Brain pericyte (primary cell): ENCODE measurements at places on chromosomes 16 and 17.

- DNase-seq, result no peak
Measured at GRCh38 chr16:85656351-85657266, 32.1 kb downstream of the GINS2 start.

DNA sequence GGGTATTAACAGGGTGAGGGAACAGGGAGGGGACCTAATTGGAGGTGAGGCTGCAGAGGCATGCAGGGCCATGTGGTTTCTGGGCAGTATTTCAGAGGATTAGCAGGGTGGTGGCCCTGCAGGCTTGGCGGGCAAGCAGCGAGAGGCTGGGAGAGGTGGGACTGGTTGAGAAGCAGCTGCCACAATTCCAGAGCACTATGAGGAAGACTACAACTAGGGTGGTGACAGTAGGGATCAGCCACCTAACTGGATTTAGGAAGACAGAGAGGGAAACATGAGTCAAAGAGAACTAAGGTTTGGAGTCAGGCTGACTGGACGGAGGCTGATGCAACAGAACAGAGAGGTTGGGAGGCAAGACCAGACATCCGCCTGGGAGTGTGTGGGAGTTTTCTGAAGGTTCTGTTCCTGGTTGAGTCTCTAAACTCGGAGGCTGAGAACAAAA is 12.3 kb downstream of the ALOXE3 start:
- no peak for DNase-seq

GRCh38 chr17:3750926-3751325 is 27.2 kb downstream of the HASPIN start:
- DNase-seq, result no peak

- DNase-seq, result no peak
Measured at GRCh38 chr16:24863582-24864437, 18.0 kb downstream of the SLC5A11 start.

- no peak for DNase-seq
Measured at GRCh38 chr17:74276541-74277009, 2.5 kb downstream of the DNAI2 start.

GRCh38 chr16:50305441-50306061 is 39.2 kb downstream of the ADCY7 start:
- DNase-seq, result no peak

DNA sequence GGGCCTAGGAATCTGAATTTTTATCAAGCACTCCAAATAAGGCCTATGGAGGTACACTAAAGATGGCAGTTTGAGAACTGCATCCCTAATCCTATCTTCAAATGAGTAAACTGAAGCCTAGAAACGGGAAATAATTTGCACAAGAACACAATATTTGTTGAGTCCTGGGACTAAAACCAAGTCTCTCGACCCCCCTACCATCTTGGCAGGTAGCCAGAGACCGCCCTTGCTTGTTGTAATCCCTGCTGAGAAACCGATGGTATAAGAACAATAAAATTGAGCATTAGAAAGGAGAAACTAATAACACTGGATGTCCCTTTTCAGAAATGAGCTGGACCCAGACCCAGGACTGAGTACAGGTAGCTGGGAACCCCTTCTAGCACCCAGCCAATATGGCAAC is 24.4 kb downstream of the ADAMTS18 start:
- no peak for DNase-seq

DNA sequence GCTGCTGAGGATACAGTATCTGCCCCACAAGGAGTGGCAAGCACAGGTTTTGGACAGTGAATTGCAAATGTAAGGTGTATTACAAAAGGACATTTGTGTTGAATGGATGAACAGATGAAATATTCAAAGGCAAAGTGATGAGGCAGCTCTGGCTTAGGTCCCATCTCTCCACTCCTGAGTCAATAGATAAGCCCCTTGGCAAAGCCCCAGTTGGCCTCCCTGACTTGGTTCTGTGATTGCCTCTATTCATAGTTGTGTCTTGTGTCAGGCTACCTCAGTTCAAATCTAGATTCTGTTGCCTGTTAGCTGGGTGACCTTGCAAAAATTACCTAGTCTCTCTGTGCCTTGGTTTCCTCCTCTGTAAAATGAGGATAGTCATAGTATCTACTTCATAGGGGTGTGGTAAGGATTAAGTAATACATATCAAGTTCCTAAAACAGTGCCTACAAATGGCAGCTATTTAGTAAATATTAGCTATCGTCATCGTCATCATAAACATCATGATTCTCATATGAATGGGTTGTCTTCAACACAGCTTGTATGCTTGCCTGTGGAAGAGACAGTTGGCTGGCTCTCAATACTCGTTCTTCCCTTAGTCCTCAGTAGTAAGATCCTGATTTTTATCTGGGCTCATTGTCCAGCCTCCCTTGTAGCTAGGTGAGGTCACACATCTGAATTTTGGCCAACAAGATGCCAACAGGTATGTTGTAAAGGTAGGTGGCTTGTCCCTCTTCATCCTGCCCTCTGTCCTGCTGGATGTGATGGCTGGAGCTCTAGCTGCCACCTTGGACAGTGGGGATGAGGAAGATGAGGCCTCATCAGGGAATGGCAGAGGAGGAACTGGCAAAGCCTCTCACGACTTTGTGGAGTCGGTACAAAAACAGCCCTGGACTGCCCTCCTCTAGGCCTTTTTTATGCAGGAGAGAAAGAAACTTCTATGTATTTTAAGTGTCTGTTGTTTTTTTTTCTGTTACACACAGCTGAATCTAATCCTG is 2.1 kb upstream of the MFAP4 start:
- DNase-seq, result no peak

- no peak for DNase-seq
Measured at GRCh38 chr16:83935858-83936255, 17.2 kb upstream of the OSGIN1 start.

GRCh38 chr17:80632046-80632581 is 87.5 kb downstream of the RPTOR start:
- DNase-seq, result no peak

GRCh38 chr17:57691939-57692338 is 53.2 kb downstream of the CCDC182 start:
- DNase-seq, result no peak

DNA sequence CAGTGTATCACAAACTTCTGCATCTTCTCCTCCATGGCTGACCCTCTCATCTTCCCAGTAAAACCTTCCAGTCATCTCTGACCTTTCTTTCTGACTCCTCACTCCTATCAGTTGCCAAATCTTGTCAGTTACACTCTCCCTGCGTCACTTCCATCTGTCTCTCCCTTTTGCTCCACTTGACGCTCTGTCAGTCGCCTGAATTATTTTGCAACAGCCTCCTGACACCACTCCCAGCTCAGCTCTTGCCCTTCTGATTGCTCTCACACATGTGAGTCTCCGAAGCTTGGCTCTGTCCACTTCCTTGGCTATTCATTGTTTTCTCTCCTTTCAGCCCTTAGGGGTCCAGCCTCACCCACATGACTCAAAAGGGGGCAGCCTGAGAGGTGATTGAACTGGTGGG is 27.7 kb downstream of the DHRS7C start:
- DNase-seq, result no peak

DNA sequence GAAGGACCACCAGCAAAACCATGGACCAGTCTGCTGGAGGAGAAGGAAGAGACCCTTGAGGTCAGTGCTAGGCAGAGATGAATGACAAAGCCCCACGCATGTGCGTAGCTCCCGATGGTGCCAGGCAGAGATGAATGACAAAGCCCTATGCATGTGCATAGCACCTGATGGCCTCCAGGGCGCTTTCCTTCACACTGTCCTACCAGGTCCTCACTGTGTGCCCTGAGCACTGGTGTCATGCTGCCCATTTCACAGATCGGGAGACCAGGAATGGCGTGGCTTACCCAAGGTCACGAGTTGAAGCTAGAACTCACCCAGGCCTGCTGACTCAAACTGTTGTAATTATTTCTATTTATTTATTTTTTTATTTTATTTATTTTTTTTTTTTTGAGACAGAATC is 149.6 kb downstream of the KATNIP start:
- DNase-seq, result no peak

GRCh38 chr17:48510761-48511604 is 19.8 kb downstream of the HOXB1 start:
- no peak for DNase-seq

- peak; percentile 1 for DNase-seq
Measured at GRCh38 chr16:64234200-64234599, 887.7 kb downstream of the CDH11 start.

- DNase-seq, result no peak
Measured at GRCh38 chr17:55845385-55845784, 94.5 kb downstream of the PCTP start.

- no peak for DNase-seq
Measured at GRCh38 chr17:9645851-9646545, 681 bp downstream of the USP43 start.

DNA sequence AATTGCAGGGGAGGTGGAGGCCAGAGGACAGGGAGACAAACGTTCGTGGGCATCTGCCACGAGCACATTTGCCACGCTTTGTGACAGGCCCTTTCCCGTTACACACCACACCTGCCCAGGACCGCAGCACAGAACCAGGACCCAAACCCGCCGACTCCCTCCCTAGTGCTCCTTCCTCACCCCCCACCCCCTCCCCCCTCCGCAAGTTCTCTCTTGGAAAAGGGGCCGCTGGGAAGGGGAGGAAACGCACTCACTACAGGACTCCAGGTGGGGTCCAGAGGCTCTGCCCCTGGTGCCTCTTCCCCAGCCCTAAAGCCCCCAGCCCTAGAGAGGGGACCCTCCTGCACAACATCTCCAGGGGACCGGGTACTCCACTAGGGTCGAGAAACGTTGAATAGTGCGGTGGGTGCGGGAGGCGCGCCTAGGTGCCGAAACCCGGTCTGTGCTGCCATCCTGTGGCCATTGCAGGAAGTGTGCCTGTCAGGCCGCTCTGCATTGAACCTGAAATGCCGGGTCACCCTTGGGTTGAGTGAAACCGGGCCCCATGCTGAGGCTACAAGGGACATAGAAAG is 21.9 kb upstream of the EIF1 start:
- DNase-seq, result no peak

DNA sequence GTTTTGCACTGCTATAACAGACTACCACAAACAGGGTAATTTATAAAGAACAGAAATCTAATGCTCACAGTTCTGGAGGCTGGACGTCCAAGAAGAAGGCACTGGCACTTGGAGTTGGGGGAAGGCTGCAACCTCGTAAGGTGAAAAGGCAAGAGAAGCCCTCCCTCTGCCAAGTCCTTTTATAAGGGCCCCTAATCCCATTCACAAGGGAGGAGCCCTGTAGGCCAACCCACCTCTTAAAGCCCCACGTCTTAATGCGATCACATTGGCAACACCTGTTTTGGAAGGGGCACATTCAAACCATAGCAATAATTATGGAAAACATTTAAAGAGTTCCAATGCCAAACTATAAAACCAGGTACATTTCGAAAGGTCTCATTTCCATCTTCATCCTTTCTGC is 5.2 kb downstream of the PKD1L3 start:
- no peak for DNase-seq

DNA sequence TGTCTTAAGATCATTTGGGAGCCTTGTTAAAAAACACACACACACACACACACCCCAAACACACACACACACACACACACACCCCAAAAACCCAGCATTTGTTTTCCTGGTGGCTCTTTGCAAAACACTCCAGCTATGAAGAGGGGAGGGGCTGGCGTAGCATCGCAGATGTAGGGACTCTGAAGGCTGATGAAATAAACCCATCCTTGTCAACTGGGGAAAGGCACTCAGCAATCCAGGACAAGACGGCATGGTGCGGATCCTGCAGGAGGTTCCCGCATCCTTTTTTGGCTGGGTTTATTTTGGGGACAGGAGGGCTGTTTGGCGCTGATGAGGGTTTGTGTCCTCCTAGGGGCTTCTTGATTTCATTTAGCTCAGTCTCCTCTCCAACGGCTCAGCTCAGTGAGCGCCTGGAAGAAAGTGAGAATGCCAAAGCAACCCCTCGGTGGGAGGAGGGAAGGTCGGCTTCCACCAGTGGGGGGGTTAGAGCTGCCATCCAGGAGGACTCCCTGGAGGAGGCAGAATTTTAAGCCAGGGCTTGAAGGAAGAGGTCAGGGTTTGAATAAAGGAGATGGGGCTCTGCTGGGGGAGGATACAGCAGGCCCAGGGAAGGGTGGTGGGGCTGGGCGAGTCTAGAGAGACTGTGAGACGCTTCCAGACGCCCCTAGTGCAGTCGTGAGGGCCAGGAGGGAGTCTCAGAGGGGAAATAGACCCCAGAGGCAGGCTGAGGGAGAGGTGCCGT is 12.4 kb upstream of the GSE1 start:
- DNase-seq, result no peak

GRCh38 chr17:78895322-78895721 is 7.7 kb downstream of the CEP295NL start:
- DNase-seq, result no peak

GRCh38 chr16:56279914-56280313 is 88.6 kb downstream of the GNAO1 start:
- DNase-seq, result no peak

GRCh38 chr16:27097800-27098230 is 31.1 kb downstream of the C16orf82 start:
- DNase-seq, result no peak

- no peak for DNase-seq
Measured at GRCh38 chr17:73175962-73176565, 11.3 kb downstream of the SSTR2 start.

DNA sequence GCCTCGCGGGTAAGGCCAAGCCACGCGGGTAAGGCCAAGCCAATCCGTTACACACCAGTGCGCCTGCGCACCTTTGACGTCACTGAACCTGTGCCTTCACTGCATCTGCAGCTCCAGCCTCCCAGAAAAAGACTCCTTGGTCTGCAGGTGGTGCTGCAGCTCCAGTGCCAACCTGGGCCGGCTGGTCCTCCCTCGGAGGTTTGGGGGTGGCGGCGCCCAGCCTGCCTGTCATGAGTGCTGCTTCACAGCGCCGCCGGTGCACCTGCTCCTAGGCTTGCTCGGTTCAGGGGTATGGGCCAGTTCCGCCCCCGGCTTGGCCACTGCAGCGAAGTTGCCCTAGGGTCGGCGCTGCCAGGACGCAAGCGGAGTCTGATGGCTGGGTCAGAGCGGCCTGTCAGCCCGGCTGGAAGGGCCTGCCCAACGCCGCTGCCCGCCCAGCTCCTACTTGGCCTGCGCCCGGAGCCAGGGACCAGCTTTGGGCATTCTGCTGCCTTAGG is 146.6 kb downstream of the USP22 start:
- DNase-seq, result no peak
